ENCODE measurements at places on chromosomes 7 and 10.

DNA sequence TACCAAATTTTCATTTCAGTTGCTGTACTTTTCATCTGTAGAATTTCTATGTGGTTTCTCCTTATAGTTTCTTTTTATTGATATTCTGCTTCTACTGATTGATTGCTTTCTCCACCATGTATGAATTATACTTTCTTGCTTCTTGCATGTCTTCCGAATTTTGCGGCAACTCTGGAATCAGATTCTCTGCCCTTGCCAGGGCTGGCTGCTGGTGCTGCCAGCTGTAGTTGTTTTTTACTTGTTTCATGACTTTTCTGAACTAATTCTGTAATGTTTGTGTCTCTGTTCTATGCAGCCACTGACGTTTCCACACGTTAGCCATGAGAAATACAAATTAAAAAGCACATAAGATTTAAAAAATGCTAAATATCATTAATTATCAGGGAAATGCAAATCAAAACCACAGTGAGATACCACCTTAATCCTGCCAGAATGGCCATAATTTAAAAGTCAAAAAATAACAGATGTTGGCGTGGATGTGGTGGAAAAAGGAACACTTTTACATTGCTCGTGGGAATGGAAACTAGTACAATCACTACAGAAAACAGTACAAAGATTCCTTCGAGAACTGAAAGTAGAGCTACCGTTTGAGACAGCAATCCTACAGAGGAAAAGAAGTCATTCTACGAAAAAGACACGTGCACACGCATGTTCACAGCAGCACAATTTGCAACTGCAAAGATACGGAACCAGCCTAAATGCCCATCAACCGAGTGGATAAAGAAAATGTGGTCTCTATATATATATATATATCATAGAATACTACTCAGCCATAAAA, 51.5 kb downstream of the MAD1L1 start:
- no peak for DNase-seq

- DNase-seq: no peak
Observed at GRCh38 chr10:37379991-37380390, 254.6 kb downstream of the ANKRD30A start.

DNA sequence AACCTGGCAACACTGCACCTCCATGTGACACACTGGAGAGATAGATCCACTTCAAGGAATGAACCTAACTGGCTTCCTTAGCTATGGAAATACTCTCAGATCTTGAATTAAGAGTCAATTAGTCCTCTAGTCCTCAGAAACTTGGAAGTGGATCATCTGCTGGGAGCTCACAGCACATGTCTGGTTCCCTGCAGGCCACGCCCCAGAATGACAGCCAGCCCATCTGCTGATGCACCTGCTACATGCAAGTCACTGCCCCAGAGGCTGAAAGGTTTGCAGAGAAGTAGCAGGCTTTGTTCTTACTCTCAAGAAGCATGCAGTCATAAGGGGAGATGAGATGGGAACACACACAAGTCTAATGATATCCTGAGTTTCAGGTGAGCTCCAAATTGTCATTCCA, 275.9 kb downstream of the SKAP2 start:
- no peak for DNase-seq

DNA sequence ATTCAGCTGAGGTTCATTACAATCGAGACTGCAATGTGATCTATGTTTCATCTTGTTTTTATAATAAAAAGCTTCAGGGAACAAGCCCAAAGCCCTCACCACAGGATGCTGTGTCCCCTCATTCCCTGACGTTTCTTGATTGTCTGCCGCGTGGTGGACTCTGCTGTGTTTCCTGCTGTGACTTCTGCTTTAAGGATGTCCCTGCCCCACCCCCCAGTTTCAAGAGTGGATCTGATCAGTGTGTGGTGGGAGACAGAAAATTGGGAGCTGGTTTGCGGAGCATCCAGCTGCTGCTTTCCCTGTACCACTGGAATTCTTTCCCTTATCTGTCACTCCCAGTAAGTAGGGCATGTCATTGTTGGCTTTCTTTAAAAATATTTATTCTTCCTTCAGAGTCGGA, 86.2 kb downstream of the CREM start:
- DNase-seq: no peak

- DNase-seq: no peak
Observed at GRCh38 chr7:91267171-91267955, 3.1 kb downstream of the FZD1 start.

- DNase-seq: no peak
Observed at GRCh38 chr7:138195151-138195571, 118.9 kb downstream of the AKR1D1 start.

DNA sequence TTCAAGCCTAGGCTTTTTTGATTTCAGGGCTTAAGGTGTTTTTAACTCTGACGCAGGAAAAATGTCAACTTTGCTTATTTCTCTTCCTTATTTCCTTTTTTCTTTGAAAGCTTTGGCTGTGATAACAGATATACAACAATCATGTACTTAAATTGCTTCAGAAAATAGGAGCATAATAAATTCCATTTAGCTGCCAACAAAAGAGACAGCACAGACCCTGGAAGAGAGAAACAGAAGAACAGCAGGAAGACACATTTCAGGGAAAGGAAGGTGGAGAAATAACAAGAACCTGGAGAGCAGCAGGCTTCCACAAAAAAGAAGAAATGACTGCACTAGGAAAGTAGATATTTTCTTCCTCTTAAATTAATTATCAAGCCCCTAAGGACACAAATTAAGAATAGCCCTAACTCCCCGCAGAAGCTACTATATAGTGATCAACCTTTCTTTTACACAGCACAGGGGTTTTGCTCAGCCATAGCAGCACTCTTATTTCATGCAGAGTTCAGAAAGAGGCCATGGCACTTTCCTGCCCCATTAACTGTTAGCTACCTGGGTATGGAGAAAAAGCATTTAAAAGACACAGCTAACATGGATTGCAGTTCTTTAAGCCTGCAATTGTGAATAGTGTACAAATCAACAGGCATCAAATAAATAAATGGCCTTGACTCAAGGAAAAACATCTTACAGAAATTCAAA, 61.5 kb downstream of the IQUB start:
- no peak for DNase-seq

DNA sequence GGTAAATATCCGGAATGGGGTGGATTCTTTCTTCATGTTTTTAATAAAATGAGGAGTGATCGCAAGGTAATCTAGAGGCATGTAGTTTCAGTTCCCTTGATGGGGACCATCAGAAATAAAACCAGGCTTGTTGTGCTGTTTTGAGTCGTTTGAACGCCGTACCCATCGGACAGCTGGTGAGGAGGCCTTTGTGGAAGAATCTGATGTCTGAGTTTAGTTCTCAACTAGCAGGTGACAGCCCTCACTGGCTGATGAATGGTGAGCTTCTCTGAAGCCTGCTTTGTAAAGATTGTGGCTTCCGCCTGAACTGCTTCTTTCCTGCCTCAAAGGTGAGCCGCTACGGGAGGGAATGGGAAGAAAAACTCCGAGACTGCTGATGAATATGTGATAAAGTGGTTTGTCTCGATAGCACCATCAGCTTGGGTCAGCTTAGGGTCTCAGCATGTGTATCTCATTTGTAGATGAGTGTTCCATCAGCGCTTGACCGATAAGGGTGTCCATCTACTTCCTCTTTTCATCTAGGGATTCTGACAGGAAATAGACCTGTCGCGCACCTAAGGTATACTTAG, 977 bp downstream of the TMEM248 start:
- DNase-seq: peak; percentile 42

GRCh38 chr10:132554053-132554990, 16.7 kb downstream of the INPP5A start:
- DNase-seq: no peak

DNA sequence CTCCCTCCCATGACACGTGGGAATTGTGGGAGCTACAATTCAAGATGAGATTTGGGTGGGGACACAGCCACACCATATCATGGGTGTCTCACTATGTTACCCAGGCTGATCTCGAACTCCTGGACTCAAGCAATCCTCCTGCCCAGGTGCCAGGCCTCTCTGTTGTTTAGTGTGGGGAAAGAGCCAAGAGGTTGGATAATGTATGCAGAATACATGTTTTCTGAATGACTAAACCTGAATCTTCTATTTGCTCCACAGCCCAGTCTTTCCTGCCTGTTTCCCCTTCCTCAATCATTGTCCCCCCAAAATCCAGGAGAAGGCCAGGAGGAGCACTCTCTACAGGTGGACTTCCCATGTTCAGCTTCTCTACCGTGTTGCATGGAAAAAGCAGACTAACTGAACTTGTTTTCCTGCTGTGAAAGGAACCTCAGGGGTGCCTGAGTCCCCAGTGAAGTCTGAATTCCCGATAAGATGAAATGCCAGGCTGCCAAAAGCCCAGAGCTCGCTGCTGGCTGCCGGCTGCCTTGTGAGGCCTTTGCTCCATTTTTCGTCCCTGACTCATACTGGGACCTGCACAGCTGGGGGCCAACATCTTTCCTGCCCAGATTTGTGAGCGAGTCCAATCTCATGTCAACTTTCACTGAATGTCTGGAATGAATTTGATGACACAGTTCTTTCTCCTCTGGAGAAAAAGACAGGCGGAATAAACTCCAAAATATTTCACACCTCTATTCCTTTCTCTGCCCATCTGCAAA, 588.0 kb downstream of the CALN1 start:
- DNase-seq: no peak

- DNase-seq: no peak
Observed at GRCh38 chr7:104017001-104017400, 27.5 kb upstream of the RELN start.

- no peak for DNase-seq
Observed at GRCh38 chr10:22444219-22444788, 99.0 kb downstream of the SPAG6 start.

DNA sequence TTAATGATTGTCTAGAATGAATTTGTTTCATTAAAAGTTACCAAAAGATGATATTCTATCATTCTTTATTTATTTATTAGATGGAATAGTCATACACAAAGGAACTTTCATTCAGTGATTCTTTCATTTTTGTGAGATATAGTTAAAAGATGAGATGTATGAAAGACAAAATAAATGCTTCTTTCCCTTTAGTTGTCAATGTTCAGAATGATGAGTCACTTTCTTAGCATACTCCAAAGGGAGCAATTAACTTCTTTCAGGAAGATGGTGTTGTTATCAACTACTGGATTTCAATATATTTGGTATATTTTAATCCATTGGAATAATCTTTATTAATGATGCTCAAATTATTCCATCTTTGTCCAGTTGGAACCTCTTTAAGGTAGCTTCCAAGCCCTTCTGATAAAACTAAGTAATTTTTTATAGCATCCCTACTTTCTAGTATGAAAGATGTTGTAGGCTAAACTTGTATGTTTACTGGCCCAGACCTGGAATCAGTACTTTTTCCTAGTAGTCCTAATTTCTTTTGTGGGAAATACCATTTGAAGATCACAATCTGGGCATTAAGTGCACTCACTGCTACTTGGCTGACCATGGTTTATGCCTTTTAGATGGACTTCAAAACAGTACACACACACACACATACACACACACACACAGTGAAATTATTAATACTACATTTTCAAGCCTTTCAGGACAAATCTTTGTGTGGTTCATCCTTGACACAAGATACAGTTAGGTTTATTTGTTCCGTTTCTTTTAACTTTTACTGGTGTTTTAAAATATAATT, 2.5 kb downstream of the GIMAP7 start:
- DNase-seq: no peak

- DNase-seq: no peak
Observed at GRCh38 chr10:108749042-108749441, 1174.3 kb downstream of the XPNPEP1 start.

- DNase-seq: no peak
Observed at GRCh38 chr7:48140001-48140681, 31.1 kb upstream of the ABCA13 start.

- no peak for DNase-seq
Observed at GRCh38 chr7:92763636-92764423, 72.5 kb downstream of the CDK6 start.

- DNase-seq: no peak
Observed at GRCh38 chr10:28996345-28996744, 292.5 kb upstream of the LYZL1 start.

GRCh38 chr10:109898666-109899355, 24.5 kb downstream of the XPNPEP1 start:
- DNase-seq: no peak

DNA sequence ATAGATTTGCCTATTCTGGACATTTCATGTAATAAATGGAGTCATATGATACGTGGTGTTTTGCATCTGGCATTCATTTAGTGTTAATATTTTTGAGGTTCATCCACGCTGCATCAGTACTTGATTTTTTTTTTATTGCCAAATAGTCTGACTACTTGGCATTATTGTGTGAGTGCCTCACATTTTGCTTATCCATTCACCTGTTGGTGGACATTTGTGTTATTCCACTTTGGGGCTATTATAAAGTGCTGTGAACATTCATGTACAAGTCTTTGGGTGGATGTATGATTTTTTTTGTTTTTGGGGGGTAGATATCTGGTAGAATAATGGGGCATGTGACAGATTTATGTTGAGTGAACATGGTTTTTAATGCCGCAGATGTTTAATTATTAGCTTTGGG, 19.7 kb downstream of the CUL1 start:
- no peak for DNase-seq

GRCh38 chr7:34357068-34357467, 300.9 kb upstream of the NPSR1 start:
- DNase-seq: no peak

DNA sequence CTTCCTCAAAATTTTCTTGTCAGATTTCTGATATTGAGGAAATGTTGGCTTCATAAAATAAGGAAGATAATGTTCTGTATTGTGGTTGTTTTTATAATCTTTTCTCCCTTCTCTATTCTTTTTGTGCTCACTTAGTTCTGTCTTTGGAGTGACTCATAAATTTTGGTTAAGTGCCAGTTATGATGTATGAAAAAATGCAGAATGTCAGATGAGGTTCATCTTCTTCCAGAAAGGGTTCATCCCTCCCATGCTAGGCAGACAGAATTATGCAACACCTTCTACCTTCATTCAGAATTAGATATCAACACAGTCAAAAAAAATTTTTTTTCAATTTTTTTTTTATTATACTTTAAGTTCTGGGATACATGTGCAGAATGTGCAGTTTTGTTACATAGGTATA, 36.6 kb upstream of the CYP2C19 start:
- DNase-seq: no peak

DNA sequence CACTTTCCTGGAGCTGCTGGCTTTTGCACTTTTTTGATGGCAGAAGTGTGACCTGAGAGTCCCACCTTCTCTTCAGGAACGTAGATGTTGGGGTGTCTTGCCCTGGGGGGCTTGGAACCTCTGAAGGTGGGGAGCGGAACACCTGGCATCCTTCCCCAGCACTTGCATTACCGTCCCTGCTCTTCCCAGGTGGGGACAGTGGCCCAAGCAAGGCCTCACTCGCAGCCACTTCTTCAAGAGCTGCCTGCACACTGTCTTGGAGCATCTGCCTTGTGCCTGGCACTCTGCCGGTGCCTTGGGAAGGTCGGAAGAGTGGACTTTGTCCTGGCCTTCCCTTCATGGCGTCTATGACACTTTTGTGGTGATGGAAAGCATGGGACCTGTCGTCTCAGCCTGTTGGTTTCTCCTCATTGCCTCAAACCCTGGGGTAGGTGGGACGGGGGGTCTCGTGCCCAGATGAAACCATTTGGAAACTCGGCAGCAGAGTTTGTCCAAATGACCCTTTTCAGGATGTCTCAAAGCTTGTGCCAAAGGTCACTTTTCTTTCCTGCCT, 31.1 kb downstream of the PFKFB3 start:
- DNase-seq: no peak

GRCh38 chr7:7751243-7752092, 33.1 kb upstream of the RPA3 start:
- DNase-seq: no peak

- DNase-seq: no peak
Observed at GRCh38 chr7:21029006-21029405, 242.3 kb upstream of the SP8 start.

GRCh38 chr7:29208410-29209250, 14.1 kb downstream of the CHN2 start:
- peak; percentile 60 for DNase-seq

GRCh38 chr7:81248420-81248819, 329.6 kb upstream of the SEMA3C start:
- no peak for DNase-seq
